T-helper 22 cell (primary cell): ENCODE measurements at places on chromosomes 12 and 14.
A peak's percentile ranks its signal among the peaks of the same experiment; 100 is the strongest.

- no peak for DNase-seq
These were observed 55.5 kb downstream of the FGD4 start for GRCh38 chr12:32454866-32455265.

DNA sequence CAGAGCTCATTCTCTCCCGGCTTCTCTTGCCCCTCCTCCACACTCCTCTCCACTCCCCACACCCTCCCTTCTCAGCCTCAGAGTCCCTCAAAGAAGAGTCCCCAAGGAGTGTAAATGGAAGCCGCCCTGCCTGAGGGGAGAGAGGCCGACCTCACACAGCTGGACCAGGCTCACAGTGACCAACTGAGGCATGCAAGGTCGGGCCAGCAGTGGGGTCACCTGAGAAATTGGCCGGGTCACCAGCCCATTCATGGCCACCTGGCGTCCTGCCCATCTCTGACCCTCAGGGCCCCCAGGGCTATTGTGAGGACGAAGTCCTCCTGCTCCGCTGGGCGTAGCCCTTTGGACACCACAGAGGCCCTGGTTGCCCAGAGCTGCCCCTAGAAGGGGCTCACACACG is 49.5 kb upstream of the NUAK1 start:
- no peak for DNase-seq

DNA sequence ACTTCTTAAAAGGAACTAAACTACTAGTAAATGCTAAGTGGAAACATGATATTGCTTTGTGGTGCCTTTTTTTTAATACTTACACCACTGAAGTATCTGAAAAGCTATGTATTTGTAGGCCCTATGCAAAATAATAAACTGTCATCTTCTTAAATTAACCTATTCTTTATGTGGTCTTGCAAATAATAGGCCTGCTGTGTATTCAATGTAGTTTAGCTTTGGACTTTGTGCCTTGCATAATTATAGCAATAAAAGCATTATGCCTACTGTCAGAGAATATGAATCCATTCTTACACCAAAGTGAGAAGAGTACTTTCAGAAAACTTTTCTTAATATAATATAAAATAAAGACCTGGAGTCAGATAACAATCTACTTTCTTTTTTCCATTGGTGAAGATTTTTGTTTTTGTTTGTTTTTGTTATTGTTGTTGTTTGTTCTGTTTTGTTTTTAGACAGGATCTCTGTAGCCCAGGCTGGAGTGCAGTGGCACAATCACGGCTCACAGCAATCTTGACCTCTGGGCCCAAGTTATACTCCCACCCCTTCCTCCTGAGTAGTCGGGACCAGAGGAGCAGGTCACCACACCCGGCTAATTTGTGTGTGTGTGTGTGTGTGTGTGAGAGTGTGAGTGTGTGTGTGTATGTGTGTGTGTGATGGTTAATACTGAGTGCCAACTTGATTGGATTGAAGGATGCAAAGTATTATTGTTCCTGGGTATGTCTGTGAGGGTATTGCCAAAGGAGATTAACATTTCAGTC is 213.8 kb downstream of the SLC6A15 start:
- no peak for DNase-seq

DNA sequence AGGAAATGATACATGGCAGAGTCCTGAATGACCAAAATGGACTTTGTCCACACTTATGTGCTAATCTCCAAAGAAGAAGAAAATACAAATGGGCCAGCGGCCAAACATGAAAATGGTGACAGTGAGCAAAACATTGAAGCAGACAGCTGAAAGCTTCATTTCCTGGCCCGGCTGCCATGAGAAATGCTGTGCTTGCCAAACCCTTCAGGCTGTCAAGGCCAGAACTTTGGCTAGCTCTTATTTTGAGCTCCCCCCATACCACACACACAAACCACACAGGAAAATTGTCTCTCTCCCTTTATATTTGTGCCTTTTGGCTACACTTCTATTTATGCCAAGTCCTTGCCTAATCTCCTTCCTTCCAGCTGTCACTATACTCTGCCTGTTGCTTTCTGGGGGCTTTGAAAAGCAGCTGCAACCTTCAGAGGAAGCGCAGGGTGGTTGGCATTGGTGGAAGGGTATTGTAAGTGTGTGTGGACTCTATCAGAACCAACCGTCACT is 323.8 kb downstream of the RAD51B start:
- DNase-seq: no peak

- no peak for DNase-seq
These were observed 249.3 kb downstream of the FOXN3 start for GRCh38 chr14:89167705-89168104.

DNA sequence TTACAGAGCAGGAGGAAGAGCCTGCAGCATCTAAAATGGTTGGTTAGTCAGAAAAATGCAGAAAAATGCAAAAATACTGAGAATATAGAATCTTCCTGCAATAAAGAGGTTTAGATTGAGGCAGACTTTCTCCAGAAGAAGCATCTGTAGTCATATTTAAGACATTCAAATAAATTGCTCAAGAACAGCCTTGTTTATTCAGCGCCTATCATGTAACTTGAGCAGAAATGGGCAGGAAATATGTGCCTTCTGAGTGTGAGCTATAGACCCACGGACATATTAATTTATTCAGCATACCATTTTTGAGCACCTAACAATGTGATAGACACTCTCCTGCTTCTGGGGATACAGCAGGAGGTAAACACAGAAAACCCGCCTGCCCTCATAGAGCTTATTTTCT is 102.0 kb upstream of the HIF1A start:
- no peak for DNase-seq

DNA sequence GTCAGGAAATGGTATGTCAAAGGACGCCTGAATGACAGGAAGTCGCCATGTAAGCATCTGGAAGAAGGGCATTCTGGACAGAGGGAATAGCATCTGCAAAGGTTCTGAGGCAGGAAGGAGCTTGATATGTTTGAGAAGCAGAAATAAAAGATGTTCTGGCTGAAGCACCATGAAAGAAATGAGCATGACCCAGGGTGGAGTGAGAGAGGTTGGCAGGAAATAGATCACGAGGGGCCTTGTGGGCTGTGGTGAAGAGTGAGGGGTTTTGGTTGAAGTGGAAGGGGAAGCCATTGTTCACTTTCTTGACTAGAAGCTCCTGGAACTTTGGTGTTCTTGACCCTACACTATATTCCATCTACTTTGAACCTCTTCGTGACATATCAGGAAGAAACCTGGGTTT is 99.4 kb upstream of the PARP11 start:
- peak; percentile 19 for DNase-seq

GRCh38 chr14:76227450-76228050 is 75.8 kb downstream of the GPATCH2L start:
- no peak for DNase-seq

GRCh38 chr12:10395390-10395998 is 5.7 kb upstream of the KLRK1 start:
- no peak for DNase-seq

- no peak for DNase-seq
These were observed 20.6 kb upstream of the ITGA5 start for GRCh38 chr12:54439521-54440255.

DNA sequence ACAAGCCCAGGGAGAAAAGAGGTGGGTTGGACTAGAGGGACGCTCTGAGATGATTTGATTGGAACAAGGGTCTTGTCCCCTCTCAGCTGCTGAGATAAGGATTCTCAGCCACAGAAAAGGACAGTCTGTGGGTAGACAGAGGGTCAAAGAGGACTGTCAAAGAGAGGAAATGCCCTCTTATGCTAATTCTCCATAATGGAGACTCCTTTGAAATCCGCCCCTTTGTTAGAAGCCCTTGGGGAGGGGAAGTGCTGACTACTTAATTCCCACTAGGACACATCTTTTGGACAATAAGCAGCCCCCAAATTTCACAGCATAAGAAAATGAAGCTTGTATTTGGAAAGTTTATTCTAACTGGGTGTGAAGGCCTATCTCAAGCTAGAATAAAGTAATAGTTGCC is 176.6 kb downstream of the KTN1 start:
- DNase-seq: no peak

DNA sequence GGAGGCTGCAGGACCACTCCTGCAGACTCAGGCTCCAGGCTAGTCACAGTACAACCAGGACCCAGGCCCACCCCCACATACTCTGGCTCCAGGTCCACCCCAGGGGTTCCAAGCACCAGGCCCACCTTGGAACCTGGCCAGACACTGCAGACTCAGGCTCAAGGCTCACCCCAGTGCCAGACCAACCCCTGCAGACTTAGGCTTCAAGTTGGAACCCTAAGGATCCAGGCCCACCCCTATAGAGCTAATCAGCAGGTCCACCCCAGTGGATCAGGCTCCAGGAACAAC is 8.8 kb downstream of the WASHC3 start:
- no peak for DNase-seq

DNA sequence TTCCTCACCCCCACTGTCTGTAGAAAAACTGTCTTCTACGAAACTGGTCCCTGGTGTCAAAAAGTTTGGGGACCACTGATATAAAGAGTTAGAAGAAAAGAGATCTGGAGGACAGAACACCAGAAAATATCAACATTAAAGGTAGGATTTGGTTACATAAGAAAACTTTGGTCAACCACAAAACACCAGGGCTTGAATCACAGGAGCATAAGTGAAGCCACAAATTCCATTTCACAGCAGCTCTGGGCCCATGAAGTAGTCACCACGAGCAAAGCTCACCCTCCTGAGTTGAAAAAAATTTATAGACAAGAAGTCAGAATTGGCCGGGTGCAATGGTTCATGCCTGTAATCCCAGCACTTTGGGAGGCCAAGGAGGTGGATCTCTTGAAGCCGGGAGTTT is 19.4 kb downstream of the RALGAPA1 start:
- DNase-seq: no peak

- DNase-seq: no peak
These were observed 72.0 kb downstream of the PAPOLA start for GRCh38 chr14:96574171-96574632.

DNA sequence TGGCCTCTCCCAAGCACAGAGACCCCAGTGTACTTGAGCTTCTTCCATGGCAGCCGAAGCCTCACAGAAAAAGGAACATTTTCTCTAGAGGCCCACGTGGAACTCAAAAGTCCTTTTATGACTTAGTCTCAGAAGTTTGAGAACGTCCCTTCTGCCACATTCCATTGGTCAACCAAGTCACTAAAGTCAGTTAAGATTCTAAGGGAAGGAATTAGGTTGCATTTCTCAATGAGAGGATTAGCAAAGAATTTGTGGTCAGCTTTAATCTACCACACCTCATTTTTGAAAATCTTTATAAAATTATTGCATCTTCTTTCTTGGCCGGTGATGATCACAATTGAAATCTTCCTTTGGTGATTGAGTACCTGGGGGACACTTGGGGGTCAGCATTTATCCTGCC is 279.9 kb upstream of the TBX3 start:
- DNase-seq: no peak

DNA sequence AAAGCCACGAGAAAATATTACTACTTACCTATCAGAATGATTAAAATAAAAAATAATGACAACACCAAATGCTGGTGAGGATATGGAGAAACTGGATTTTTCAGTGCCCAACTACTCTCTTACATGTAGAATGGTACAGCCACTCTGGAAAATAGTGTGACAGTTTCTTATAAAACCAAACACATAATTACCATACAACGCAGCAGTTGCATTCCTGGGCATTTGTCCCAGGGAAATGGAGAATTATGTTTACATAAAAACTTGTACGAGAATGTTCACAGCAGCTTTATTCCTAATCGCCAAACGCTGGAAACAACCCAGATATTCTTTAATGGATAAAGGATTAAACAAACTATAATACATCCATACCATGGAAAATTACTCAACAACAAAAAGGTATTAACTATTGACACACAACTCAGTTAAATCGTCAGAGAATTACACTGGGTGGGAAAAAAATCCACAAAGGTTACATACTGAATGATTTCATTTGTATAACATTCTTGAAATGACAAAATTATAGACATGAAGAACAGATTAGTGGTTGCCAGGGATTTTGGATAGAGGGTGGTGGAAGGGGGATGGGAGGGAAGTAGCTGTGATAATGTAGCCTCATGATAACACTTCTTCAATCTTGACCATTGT is 35.4 kb downstream of the TAOK3 start:
- DNase-seq: no peak

DNA sequence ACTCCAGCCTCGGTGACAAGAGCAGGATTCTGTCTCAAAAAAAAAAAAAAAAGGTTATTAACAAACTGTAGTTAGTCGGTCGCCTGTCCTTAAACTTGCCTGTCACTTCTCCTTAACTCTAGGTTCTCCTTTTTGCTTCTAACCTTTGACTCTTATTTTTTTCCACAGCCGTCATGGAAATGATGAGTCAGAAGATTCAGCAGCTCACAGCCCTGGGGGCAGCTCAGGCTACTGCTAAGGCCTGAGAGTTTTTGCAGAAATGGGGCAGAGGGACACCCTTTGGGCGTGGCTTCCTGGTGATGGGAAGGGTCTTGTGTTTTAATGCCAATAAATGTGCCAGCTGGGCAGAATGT is 418 bp upstream of the MYG1 start:
- DNase-seq: no peak

- no peak for DNase-seq
These were observed 167.4 kb downstream of the SNAPC1 start for GRCh38 chr14:61929651-61930050.

DNA sequence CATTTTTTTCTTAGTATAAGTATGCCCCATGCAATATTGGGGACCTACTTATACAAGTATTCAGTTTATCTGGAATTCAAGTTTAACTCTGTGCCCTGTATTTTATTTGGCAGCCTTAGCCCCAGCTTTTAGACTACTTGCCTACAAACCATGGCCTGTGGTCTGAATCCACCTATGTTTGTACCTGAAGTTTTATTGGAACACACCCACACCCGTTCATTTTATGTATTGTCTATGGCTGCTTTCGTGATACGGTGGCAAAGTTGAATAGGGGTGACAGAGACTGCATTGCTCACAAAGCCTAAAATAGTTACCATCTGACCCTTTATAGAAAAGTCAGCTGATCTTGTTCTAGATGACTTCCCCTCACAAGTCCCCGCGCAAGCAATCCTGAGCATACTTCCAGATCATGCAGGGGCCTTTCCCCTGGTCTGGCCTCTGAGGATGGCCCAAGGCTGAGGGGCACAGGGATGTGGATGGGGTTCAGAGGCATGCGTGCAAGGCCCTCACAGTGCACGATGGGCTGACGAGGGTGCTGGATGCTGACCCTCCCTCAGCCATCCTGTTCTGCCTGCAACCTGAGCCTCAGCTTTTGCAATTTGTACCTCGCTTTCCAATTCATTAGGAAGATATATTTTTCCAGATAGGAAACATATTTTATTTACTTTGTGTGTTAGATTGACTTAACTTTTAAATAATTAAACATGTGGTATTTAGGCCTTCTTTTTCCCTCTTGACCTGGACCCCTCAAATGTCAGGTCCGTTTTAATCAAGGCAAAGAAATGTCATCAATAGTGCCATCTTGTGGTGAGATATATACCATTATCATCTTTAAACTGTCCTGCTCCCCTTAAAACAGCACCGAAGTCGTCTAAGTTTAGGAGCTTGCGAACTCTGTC is 527.3 kb upstream of the CCDC196 start:
- no peak for DNase-seq

DNA sequence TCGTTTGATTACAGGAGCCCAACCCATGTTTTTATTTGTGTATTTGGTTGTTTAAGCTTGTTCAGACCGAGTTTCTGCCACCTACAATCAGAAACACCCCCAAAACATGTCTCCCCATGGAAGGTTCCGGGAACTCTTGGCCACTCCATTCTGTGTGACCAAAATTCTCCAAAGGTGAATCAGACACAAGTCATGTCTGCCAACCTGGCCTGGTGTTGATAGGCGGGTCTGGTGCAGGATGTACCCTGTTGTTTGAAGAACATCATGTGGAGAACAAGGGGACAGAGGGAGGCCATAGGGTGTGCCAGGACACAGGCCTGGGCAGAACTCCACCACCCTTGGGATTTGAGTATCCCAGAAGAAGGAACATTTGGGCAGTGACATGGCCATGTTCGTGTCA is 147.1 kb upstream of the MYL2 start:
- DNase-seq: no peak

- DNase-seq: no peak
These were observed 135.6 kb downstream of the SLC25A21 start for GRCh38 chr14:37036669-37037341.
